ENCODE measurements at places on chromosomes 16 and 17.

GRCh38 chr17:9895923-9896322 is 9.1 kb downstream of the RCVRN start:
- no peak for DNase-seq

GRCh38 chr17:81066072-81066471 is 31.1 kb downstream of the BAIAP2 start:
- DNase-seq: no peak

DNA sequence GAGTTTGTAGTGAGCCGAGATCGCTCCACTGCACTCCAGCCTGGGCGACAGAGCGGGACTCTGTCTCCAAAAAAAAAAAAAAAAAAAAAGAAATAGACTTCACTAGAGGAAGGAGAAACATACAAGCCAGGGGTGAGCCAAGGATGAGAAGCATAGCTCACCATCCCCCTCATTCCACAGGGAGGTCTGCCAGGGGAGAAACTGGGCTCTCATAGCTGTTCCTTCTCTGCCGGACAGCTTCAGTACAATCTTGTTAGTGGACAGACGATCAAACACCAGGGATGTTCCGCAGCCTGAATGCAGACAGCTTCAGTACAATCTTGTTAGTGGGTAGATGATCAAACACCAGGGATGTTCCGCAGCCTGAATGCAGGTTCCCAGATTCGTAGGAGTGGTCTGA is 509.6 kb downstream of the CDH13 start:
- DNase-seq: no peak

DNA sequence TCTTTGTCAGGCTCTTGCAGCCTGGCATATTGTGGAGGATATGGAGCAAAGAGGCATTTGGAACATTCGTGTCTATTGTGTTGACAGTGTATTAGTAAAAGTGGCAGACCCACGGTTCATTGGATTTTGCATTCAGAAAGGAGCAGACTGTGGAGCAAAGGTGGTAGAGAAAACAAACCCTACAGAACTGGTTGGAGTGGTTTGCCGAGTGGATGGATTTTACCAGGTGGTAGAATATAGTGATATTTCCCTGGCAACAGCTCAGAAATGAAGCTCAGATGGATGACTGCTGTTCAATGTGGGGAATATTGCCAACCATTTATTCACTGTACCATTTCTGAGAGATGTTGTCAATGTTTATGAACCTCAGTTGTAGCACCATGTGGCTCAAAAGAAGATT is 44.5 kb downstream of the EFCAB13 start:
- peak; percentile 8 for DNase-seq

GRCh38 chr17:55776271-55776670 is 25.4 kb downstream of the PCTP start:
- no peak for DNase-seq

- no peak for DNase-seq
These were observed 13.6 kb downstream of the ZFHX3 start for GRCh38 chr16:73034374-73034773.

- no peak for DNase-seq
These were observed 55.3 kb downstream of the WDR59 start for GRCh38 chr16:74929636-74930035.

- no peak for DNase-seq
These were observed 20.5 kb upstream of the JPH3 start for GRCh38 chr16:87581857-87582215.

DNA sequence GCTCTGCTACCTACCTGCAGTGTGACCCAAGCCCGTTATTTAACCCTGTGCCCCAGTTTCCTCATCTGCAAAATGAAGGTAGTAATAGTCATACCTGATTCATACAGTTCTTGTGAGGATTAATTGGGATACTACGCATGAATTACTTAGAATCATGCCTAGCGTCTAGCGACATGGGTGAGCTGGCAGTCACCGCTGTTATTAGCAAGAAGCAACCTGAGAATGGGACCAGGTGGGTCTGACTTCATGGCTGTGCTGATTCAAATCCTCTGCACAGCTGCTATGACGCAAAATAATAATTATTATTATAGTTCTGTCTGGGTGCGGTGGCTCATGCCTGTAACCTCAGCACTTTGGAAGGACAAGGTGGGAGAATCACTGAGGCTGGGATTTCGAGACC is 7.9 kb downstream of the SOCS1 start:
- no peak for DNase-seq

DNA sequence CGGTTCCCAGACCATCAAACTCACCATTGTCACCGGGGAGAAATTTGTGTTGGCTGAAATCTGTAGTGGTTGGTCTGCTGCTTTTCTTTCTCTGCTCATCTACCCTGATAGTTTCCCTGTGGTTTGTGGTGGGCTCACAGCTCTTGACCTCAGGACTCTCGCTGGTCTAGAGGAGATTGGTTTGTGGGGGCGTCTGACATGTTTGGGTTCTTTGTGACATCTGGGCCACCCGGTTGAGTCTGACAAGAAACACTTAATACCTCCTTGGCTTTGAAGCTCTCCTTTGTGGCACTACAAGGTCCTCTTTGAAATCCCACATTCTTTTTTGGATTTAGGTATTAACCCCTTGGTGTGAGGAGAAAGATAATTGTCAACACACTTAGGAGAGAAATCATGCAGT is 662.0 kb downstream of the WWOX start:
- no peak for DNase-seq

GRCh38 chr16:2337431-2338296 is 2.9 kb downstream of the ABCA3 start:
- peak; percentile 29 for DNase-seq

DNA sequence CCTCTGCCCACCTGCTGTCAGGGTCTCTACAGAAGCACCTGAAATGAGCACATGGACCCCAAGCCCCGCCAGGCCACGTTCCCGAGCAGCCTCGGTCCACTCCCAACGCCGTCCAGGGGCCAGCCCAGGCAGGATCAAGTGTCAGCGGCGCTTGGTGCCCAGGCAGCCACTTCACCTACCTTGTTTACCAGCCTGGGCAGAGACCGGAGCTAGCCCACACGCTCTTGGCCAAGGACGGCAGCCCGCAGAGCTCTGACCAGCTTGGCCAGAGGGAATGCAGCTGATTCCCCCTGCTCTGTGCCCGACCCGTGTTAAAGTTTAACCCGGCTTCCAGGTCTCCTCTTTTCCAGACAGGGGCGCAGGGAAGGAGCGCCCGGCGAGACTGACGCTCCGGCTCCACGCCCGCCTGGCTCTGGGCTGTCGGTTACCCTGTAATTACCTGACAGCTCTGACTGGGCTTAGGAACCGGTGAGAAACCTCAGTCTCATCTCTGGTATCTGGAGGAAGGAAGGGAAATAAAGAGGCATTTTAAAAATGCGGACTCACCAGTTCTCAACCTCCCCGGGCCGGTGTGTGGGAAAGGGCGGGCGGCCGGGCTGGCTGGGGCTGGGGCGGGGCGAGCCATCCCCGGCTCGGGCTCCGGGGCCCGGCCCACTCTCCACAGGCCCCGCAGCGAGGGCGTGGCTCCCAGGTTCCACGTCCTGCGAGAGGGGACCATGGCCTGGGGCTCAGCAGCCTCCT is 4.6 kb downstream of the KIFC3 start:
- no peak for DNase-seq

DNA sequence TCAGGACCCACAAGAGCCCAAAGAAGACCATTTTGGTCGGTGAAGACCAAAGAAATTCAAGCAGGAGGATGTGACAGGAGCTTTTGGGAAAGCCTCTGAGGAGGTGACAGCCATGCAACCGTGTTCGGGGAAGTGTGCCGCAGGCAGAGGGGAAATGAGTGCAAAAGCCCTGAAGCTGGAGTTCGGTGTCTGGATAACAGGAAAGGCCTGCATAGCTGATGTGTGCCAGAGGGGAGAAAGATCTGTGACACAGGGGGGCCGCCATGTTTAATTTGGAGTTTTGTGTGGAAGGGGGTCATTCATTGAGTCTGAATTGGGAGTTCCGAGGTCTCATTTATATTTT is 870 bp upstream of the ZC3H7A start:
- no peak for DNase-seq

DNA sequence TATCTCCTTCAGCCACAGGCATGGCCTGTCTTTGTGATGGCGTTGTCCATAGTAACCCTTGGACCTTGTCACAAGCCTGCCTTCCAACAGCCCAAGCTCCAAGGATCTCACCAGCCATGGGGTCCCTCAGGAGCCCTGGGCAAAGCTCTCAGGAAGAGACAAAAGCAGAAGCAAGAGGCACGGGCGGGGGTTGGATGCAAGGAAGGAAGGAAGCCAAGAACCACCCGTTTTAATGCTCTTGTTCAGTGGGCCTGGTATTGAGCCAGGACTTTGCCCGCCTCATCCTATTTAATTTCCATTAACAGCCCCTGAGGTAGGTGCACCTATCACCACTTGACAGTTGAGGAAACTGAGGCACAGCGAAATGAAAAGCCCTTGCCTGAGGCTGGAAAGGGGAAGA is 32.3 kb upstream of the GOSR2 start:
- DNase-seq: no peak

GRCh38 chr17:3104322-3104721 is at the start of gene OR1D2:
Gene OR1D2, minus strand, starts transcription at chr17:3104422. Its CDS starts 11,426 bp downstream, at chr17:3092996.
- no peak for DNase-seq

DNA sequence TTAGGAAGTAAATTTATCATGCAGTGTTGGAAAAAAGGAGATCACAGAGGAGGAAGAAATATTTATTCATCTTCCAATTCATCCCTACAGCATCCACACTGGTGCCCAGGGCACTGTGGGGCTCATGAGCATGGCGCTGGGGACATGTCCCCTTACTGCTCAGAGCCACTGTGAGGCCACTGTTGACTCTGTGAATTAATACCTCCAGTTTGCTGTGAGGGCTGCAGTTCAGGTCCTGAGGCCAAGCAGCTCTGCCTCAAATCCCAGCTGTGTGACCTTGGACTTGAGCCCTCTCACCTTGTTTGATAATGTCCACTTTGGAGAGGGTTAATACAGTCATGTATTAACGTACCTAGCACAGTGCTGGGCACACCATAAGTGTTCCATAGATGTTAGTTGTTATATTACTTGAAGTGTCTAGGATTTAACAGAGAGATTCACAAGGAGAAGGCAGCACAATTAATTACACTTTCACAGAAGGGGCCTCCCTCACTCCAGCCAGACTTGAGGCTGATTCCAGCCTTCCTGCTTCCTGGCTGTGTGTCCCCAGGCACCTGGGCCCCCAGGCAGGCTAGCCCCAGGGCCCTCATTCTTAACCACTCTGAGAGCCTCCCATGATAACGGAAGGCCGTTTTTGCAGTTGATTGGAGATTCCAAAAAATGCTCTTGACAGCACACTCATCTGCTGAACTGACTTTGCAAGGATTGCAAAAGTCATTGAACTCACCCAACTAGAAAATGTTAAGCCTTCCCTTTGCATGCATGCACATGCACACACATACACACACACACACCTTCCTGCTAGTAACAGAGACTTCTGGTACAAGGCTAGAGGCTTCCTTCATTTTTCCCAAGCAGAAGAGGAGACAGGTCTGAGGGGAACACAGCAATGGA is 29.4 kb downstream of the KATNIP start:
- DNase-seq: no peak

DNA sequence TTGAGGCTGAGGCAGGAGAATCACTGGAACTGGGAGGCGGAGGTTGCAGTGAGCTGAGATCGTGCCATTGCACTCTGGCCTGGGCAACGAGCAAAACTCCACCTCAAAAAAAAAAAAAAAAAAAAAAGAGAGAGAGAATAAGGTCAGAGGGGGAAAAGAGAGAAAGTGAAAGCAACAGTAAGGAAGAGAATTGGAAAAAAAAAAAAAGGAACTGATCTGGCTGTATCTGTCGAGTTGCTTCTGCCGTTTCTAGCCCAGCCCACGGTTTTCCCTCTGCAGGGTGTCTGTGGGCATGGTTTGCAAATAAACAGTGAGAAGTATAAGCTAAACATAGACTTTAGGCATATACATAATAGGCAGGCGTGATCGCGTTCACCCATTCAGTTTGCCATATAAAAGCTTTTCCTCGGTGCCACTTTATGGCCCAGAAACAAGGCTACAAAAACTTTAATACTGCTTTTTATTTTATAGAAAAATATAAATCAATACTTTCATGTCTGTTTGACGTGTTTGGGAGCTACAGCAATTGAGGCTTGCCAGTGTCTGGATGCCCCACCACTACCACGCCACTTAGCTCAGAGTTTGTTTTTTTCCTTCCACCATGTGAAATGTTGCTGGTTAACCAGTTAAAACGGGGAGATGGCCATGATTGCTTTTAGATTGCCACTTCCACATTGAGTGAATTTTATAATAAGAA is 436.7 kb downstream of the MAF start:
- DNase-seq: peak; percentile 47

DNA sequence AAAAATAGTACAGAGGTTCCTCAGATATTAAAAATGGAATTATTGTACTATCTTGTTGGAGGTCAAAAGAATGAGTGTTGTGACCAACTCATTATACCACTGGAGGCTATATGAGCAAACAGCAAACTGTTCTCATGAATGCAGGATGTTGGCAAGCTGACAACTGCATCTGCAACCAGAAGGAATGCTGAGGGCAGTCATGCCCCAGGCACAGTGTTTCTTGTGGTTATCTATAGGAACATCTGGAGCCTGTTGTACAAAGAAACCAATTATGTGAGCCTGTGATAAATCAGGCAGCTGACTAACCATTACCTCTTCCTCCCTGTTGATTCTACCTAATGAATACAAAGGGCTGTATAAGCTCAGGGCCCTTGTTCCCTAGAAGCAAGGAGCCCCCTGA is 2057.1 kb downstream of the TP53TG3F start:
- DNase-seq: no peak

- DNase-seq: no peak
These were observed 16.4 kb upstream of the SLC6A4 start for GRCh38 chr17:30251931-30252330.

DNA sequence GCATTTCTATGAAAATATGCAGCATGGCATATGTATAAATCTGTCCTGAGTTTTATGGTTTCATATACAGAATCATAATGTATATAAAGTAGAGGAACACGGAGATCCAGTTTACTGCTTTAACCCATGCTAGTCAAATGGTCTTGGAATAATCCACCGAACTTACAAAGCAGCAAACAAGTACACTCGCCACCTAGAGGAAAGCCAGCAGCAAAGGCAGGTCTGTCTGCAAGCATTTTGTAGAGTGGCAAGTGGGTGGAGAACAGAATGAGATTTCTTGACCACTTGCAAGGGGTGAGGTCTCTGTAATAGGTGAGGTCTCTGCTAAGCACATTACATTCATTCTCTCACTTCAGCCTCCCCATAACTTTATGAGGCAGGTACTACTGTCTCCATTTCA is 308.3 kb downstream of the CA10 start:
- DNase-seq: no peak

DNA sequence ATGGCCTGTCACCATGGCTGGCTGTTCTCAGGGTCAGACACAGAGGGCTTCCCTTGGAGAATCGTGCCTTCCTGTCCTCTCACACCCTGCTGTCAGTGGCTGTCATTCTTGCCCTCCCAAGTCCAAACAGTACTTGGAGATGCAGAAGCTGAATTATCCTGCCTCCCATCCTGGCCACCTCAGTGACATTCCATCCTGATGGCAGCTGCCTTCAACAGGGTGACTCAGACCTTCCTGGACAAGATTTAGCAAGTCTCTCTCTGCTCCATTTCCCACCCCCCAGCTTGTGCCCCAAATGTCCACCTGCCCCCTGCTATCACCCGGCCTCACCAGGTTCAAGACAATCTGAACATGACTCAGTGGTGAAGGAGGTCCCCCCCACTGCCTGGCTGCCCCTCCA is 4.8 kb upstream of the KRT36 start:
- DNase-seq: no peak

Measured in Ammon's horn (tissue), 1 donor.